ENCODE measurements at places on chromosomes 7 and 10.

GRCh38 chr10:129695671-129696070 lies 228.6 kb downstream of the MGMT start:
- DNase-seq: no peak

DNA sequence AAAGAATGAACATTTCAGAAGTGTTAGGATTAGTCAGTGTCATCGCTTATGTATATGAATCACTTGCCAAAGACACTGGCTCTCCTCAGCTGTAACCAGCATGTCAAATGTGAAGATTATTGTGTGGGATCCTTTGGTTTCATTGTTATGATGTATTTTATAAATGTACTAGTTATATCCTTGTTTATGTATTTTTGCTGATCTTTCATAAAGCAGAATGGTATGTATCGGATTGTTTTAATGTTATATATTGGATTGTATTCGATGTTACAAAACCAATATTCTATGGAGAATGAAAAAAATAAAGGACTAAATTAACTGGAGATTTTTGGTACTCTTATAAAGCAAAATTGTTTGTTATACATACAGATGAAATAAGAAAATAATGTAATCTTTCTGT lies 49.2 kb downstream of the ACADSB start:
- DNase-seq: no peak

DNA sequence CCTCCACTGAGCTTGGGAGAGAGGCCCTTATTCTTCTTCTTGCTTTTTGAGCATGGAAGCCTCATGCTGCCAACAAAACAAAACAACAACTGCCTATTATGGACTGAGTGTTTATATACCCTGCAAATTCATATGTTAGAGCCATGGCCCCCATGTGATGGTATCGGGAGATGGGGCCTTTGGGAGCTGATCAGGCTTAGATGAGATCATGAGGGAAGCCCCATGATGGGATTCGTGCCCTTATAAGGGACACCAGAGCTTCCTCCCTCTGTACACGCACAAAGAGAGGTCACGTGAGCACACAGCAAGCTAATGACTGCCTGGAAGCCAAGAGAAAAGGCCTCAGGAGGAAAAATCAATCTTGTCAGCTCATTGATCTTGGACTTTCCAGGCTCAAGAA lies 235.0 kb downstream of the FANK1 start:
- DNase-seq: peak; percentile 28

- no peak for DNase-seq
Observed at GRCh38 chr10:113476673-113477072, 76.2 kb upstream of the HABP2 start.
